DMS79 (cell line): ENCODE measurements at places on chromosomes 11 and 22.

- no peak for DNase-seq
Observed at GRCh38 chr11:43919852-43920597, 22.4 kb upstream of the C11orf96 start.

GRCh38 chr22:38139901-38140300, 29.4 kb upstream of the BAIAP2L2 start:
- DNase-seq, result no peak

DNA sequence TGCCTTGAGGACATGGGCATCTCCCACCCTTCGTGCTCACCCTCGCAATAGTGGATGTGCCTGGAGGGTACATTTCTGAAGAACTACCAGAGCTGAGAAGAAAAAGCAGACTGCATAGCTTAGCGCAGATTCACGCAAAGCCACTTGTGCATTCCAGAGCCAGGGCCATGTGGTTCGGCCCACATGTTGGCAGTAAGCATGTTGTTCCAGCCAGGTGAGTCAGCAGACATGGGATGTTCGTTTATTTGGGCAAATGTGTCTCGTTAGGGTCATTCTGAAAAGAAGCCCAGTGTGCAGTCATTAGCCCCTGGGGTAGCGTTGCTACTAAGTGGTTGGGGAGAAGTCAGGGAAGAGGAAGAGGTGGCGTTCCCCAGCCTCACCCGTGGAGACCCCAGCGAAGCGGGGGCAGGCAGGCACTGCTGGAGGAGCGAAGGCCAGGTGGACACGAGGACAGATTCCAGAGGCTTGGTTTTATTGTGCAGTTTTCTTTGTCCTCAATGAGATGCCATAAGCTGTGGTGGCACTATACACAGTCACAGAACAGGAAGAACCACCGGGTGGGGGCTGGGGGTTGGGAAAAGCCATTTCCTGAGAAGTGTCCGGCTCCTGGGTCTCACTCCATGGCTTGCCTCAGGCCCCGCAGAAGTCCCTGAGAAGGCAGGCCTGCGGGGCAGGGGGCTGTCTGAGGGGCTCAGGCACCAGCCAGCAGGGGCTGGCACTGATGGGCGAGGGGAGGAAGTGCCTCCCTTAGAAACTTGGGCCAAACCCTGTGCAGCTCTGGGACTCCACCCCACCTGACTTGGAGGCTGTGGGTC, 5.0 kb downstream of the THY1 start:
- DNase-seq, result no peak

- no peak for DNase-seq
Observed at GRCh38 chr11:101215069-101215468, 85.5 kb upstream of the PGR start.

GRCh38 chr11:85464283-85464682, 162.9 kb downstream of the DLG2 start:
- DNase-seq, result no peak
